Fibroblast of gingiva (primary cell): ENCODE measurements at places on chromosomes 2 and 18.

DNA sequence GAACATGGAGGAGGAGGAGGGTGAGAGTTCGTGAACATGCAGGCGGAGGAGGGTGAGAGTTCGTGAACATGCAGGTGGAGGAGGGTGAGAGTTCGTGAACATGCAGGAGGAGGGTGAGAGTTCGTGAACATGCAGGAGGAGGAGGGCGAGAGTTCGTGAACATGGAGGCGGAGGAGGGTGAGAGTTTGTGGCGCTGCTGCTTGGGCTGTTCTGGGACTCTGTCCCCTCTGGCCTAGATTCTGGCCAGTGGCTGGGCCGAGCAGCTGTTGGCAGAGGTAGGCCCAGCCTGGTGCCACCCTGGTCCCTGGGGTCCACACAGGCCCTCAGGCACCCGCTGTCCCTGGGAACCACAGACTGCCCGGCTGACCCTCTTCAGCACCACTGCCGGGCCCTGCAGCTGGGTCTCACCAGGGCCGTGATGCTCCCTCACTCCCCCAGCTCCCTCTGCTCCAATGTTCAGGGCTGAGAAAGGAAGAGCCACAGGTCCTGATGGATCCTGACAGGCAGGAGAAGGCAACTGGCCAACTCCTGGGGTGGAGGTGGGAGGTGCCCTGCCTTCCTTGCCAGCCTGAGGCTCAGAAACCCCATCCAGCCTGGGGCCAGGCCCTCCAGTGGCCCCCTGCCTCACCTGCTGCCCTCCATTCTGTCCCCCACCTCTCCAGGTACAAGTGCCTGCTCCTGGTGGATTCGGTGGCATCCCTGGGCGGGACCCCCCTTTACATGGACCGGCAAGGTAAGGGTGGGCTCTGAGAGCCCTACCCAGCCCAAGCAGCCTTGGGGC, 3.9 kb downstream of the AGXT start:
- no peak for DNase-seq

DNA sequence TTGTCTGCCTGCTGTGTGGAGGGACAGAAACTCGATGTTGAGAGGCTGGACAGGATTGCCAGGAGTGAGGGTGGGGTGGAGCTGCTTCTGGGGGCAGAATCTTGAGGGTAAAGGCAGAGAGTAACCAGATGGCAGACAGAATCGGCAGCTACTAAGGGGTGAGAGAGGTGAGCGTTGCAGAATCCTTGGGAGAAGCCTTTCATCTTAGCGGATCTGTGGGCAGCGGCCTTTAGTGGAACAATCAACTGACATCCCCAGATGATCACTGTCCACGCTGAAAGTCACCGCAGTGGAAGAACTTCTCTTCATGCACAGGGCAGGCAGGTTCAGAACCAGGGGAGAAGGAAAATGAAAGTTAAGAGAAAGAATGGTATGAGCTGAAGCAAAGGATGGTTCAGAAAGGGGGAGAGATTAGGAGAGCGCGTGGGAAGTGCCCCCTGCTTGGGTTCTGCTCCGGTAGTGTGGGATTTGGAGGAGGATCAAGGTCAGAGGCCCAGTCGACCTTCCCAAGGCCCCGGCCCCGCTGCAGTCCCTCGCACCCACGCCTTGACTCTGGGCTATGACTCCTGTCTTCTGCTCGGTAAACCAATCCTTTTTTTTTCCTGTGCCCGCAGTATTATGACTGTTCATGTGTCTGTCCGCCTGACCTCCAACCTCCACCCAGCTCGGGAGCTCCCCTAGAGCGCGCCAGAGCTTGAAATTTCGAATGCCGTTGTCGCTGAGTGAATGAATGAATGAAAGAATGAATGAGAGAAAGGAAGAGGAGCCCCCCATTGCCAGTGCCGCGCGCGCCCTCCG, 584 bp downstream of the BOLA3 start:
- peak; percentile 10 for DNase-seq

DNA sequence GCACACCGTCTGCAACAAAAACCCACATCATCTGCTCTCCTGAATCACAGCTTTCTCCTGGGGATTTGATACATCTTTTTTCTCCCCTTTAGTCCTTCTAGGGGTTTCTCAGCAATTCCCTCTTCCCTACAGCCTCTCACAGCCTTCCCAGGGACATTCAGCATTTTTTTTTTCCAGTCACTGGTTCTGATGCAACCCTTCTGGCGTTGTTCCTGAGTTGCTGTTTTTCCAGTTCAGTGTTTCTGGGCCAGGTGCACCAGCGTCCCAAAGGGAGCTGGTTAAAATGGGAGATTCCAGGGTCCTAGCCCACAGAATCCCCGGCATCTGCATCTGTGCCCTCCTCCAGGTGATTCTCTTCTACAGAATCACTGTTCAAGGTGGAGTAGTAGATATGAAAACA, 36.1 kb downstream of the ADCY3 start:
- DNase-seq: peak; percentile 41

DNA sequence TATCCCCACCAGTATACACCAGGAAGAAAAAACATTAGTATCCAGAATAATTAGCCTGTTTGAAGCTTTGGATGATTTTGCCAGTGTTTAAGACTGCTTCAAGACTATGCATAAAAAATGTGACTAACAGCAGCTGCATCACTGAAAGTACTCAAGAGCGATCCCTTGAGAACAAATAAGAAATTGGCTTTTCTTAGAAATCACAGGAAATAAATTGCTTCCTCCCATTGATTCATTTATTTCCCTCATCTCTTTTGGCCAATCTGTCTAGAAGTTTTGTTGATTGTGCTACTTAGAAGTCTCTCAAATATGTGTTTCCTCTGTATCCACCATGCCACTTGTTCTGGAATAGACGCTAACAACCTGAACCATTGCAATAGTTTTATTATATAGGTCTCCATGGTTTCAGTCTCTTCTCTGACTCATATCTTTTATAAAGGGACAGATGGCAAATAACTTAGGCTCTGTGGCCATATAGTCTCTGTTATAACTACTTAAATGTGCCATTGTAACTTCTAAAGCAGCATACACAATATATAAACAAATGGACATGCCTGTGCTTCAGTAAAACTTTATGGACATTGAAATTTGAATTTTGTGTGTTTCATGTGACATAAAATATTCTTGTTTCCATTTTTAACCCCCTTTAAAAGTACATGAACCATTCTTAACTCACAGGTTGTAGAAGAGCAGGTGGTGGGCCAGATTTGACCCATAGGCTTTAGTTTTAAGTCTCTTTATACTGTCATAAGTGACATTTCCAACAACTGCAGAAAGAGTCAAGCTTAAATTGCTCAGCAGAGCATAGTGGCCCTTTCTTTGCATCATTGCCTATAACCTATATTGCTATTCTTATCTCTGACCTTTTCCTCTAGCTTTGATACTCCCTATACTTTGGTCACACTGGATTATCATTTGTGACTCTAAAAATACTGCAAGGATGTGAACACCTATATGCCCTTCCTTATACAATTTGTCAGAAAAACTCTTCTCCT, 123.9 kb downstream of the MC4R start:
- DNase-seq: no peak

GRCh38 chr2:148570989-148571388, 73.6 kb upstream of the EPC2 start:
- no peak for DNase-seq

GRCh38 chr2:215930505-215931253, 82.7 kb downstream of the MREG start:
- DNase-seq: peak; percentile 39

DNA sequence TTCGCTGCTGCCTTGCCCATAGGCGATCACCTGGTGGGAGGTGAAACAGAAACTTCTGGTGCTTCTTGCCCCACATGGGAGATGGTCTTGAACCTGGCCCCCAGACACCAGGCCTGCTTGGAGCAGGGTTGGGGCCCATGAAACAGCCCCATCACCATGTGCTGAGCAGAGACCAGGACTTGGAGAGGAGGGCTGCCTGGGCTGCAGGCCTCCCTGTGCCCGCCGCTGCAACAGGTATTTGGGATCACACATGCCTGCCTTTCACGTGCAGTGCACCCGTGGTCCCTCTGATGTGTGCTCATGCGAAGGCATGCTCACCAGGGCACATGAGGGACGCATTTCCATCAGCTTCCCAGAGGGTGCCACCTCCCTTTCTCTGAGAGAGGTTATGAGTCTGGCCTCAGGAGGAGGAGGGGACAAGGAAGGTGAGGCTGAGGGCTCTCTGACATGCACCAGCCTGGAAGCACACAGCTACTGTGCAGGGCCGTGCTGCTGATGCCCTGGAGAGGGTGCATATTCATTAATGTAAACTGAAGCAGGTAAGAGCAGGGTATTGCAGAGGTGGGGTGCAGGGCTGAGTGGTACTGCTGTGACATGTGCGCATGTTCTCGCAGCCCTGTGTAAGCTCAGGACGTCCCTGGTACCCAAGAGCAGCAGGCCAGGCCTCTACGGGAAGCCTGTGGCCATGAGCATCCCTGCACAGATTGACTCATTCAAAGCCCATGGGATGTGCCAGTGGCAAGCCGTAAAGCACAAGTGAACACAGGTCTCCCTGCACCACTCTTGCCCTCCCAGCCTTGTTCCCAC, 4.2 kb upstream of the OXER1 start:
- DNase-seq: no peak

GRCh38 chr2:154402213-154402612, 296.3 kb upstream of the KCNJ3 start:
- peak; percentile 23 for DNase-seq

GRCh38 chr2:178602901-178603300, 122.6 kb downstream of the PLEKHA3 start:
- no peak for DNase-seq

DNA sequence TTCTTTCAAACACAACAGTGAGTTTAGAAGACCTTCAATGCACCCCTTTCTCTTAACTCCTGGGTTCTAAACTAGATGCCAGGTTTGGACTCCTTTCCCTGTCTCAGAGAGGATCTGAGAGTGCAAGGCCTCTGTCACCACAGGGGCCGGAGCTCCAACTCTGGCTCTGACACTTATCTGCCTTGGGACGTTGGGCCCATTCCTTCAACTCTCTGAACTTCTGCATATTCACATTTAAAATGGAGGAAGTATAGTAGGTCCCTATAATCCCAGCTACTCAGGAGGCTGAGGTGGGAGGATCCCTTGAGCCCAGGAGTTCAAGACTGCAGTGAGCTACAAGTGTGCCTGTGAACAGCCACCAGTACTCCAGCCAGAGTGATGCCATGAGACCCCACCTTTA, 44.1 kb upstream of the ZFP36L2 start:
- DNase-seq: no peak

GRCh38 chr18:63402246-63403162, 19.8 kb downstream of the VPS4B start:
- DNase-seq: no peak

DNA sequence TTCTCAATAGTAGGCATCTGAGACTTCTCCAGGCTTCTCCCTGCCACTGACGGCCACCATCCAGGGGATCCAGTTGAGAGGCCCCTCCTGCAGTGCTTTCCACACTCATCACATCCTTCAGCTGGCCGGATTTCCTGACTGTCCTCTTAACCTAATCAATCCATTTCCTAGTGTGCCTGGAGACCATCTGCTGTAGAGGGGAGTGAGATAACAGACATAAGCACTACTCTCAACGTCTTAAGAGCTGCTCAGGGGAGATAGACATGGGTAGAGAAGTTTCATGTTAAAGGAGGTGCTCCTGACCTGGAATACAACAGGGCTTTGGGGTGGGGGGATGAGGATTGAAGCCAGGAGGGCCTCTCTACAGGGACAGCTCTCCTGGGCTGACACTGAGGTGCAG, 14.2 kb downstream of the SPR start:
- no peak for DNase-seq

DNA sequence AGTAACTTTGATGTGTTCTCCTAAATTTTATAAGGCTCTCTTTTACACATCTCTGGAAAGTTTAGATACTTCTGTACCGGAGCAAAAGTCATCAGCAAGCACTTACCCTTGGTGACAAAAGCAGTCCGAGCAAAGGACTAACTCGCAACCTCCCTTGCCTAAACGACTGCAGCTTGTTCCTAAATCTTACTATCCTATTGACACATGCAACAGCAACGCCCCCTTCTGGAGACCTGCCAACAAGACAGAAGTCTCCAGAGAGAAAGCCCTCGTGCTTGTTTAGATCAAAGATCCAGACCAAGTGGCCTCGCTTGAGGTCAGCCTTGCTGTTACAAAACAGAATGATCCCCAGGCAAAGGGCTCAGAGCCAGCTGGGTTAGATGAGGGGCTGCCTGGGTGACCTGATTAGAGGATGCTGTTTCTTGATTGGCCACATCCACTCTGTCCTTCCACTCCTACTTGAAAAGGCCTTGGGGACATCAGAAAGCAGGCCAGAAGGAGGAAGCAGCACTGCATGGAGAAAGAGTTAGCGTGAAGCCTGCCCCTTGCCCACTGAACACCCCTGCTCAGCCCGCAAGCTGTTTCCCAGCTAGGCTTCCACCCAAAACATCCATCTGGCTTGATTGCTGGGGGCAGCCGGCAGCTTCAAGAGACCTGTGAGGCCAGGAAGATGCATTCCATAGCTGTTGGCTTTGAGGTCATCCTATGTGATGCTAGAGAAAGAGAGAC, 94.3 kb downstream of the HNRNPLL start:
- DNase-seq: peak; percentile 75

GRCh38 chr18:12574494-12575185, 83.3 kb downstream of the SPIRE1 start:
- DNase-seq: no peak

- peak; percentile 51 for DNase-seq
Observed at GRCh38 chr2:667332-667999, 9.7 kb downstream of the TMEM18 start.

DNA sequence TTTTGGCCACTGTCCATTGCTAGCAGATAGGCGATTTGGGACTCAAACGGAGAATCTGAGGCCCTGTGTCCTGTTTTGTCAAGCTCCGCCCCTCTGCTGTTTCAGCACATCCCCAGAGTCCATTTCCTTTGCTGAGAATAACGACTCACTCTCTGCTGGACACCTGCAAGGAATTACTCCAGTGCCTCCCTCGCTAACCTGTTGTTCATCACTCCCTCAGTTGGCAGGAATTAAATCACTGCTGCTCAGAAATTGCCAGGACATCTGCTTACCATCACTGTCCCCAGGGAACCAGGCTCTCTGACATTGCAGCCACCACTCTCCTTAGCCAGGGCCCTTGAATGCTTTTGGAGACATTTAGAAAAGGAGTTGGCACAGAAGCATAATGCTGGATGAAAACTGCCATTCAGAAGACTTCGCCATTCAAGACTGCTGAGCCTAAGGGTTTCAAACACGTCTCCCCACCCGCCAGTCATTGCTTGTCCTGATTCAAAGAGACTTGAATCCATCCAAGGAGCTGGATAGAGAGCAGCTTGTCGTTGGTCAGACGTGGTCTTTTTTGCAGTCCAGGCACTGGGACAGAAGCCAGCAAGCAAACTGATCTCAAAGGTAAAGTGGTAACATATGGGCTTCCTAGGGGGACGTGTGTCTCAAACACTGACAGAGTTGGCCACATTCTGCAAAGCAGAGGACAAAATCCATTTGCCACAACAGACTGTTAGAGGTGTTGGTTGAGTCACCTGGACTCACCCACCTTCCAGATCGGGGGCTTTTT, 155.3 kb downstream of the UXS1 start:
- no peak for DNase-seq

DNA sequence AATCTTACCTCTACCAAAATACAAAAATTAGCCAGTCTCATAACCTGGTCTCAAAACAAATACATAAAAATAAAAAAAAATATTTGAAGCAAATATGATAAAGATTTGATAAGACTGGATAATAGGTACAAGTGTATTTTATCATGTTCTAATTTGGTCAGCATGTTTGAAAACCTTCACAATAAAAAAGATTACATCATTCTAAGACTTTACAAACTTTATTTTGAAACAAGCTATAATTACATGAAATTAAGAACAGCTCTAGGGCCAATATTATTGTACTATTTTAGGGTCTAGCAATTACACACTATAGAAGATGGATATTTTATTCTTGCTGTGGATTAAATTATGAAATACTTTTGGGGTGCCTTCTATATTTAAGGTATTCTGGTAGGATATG, 29.4 kb upstream of the MCM6 start:
- no peak for DNase-seq
